ENCODE measurements at places on chromosomes 5 and 9.

DNA sequence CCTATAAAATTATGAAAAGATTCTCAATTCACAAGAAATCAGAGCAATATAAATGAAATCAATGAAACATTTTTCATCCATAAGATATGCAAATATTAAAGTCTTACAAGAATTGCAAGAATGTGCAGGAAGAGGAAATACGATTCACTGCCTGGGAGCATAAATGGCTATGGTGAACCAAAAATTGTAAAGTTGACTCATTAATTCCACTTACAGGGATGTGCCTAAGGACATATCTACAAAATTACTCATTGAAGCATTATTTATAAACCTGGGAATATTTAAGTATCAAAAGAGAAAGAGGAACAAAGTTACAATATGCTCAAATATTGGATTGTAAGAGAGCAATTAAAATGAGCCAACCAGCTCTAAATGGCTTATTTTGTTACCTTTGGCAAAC lies 6.9 kb upstream of the NIPSNAP3A start:
- DNase-seq = no peak

DNA sequence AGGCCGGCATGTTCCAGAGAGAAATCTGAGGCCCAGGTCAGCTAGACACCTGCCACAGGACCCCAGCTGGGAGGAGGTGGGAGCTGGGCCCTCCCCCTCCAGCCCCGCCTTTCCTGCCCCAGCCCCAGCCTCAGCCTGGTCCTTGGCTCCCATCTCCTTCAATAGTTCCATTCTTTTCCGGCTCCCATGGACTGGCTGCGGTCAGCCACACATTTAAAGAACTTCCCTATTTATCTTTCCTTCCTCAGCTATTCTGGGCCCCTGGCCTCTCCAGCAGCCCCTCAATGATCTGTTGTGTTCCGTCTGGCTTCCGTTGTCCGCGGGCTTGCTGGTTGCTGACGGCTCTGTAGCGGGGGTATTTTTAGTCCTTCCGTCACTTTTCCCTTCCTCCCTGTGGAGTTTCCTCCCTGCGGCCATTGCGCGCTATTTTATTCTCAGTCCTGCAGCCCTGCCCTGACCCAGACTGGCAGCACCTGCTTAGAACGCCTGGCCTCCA lies 73.8 kb downstream of the AMBP start:
- DNase-seq = no peak

- DNase-seq = no peak
These were observed 277.2 kb upstream of the ADRA1B start for GRCh38 chr5:159638954-159639559.

- DNase-seq = no peak
These were observed 40.7 kb upstream of the ATP6V1G1 start for GRCh38 chr9:114546851-114547250.

GRCh38 chr5:152625696-152626095 lies 220.6 kb upstream of the NMUR2 start:
- DNase-seq = no peak

GRCh38 chr9:122099271-122099869 lies 6.3 kb upstream of the TTLL11 start:
- DNase-seq = peak; percentile 27

- DNase-seq = no peak
These were observed 171.5 kb downstream of the SSBP2 start for GRCh38 chr5:81579262-81579924.

- DNase-seq = no peak
These were observed 213.1 kb downstream of the PSAT1 start for GRCh38 chr9:78510035-78510434.

DNA sequence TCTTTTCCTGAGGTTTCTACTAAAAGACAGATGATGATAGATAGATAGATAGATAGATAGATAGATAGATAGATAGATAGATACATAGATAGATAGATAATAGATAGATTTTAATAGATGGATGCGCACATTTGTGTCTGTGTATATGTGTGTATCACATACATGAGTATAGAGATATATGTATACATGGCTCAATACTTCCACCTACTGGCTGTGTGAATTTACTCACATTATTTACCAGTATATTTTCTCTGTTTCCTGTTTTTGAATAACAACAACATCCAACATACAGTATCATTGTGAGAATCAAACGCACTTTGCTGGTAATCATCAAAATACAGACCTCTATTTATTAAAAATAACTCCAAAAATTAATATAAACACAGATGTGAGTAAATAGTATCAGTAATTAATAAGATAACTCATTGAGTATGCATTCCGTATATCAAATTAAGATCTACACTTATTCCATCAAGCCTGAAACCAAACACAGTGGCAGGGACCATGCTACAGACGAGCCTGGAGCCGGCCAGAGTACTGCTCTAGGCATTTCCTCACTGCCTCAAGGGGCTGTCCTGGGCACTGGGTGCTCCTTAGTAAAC lies 338.0 kb downstream of the SEMA5A start:
- no peak for DNase-seq

- DNase-seq = peak; percentile 60
These were observed 2.7 kb downstream of the NXNL2 start for GRCh38 chr9:88537761-88538091.

DNA sequence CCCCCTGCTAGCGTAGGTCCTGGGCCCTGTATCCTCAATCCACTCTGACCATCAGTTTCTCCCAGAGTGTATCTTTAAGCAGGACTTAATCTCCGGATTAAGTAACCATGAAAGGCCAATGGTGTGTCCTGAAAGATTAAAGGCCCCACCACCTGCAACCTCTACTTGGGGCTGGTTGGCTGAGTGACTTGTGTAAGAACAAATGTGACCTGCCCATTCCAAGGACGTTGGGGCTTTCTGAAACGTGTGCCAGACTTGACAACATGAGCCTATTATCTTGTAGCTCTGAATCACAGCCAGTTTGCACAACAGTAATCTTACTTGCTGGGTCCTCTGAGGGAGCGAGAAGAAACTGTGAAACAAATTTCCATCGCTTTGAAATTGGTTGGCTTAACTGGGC lies 3.1 kb upstream of the PRELID2 start:
- no peak for DNase-seq

DNA sequence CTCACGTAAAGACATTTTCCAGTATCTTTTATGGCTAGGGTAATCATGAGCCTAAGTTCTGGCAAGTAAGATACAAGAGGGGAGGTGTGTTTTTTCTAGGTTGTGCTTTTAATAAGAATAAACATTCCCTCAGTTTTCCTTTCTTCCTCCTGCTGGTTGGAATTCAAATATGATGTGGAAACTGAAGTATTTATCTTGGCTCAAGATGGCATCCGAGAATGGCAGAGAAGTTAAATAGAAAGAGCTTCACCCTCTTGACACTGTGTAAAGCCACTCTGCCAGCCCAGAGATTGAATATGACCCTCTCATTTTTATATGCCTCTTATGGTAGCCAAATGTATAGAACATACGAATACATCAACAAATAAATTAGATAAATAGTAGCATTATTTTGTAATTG lies 438.4 kb downstream of the ISL1 start:
- DNase-seq = no peak

DNA sequence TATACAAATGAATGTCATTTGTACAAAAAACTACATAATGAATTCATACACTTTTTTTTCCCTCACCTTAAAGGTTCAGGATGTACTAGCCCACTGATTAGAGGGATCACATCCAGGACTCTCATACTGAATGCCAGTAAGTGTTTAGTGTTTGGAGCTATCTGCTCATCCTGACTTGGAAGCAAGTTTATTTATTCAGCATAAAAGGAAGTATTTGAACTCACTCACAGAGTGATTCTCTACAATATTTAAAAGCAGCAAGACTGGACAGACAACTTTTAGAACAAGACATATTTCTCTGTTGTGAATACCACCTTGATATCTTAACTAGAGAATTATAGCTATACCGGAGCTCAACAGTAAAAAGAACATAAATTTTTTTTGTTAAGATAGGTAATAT lies 14.8 kb upstream of the IQGAP2 start:
- no peak for DNase-seq

DNA sequence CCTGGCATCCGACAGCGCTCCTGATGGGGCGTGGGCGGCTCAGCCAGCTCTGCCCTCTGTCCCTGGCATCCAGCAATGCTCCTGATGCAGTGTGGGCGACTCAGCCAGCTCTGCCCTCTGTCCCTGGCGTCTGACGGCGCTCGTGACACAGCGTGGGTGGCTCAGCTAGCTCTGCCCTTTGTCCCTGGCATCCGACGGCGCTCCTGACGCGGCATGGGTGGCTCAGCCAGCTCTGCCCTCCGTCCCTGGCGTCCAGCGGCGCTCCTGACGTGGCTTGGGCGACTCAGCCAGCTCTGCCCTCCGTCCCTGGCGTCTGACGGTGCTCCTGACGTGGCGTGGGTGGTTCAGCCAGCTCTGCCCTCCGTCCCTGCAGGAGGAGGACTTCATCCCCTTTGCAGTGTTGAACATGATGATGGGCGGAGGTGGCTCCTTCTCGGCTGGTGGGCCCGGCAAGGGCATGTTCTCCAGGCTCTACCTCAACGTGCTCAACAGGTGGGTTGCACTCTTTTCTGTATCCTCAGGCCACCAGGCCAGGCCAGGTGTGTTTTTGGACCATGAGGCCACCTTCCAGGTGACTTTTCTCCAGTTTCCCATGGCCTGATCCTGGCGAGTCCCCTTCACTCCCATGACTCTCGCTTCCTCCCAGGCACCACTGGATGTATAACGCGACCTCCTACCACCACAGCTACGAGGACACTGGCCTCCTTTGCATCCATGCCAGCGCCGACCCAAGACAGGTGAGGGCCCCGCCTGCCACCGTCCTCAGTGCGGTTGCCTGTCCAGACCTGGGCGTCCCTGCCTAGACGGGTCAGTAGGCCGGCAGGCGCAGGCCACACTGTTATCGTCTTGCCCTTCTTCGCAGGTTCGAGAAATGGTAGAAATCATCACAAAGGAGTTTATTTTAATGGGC lies 8.0 kb downstream of the PMPCA start:
- no peak for DNase-seq

- no peak for DNase-seq
These were observed 22.0 kb downstream of the SREK1IP1 start for GRCh38 chr5:64746446-64746845.

- no peak for DNase-seq
These were observed 5.5 kb upstream of the GSN start for GRCh38 chr9:121262423-121262822.

DNA sequence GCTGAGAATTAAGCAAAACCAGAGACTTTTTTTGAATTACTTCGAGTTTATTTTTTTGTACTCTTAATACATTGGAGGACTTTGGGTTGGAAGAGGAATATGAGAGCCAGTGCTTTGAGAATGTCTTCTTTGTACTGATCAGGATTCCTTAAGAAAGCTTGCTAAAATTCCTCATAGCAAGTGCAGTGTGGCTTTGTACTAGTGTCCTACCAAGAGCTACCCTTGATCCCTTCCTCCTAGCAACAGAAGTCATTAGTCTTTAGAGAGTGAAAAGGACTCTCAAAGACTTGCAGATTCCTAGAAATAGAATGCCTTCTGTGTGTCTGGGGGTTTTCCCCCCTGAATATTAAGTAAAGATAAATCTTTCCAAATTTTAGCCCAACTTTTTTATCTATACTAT lies 276.1 kb downstream of the ARHGAP26 start:
- DNase-seq = no peak

DNA sequence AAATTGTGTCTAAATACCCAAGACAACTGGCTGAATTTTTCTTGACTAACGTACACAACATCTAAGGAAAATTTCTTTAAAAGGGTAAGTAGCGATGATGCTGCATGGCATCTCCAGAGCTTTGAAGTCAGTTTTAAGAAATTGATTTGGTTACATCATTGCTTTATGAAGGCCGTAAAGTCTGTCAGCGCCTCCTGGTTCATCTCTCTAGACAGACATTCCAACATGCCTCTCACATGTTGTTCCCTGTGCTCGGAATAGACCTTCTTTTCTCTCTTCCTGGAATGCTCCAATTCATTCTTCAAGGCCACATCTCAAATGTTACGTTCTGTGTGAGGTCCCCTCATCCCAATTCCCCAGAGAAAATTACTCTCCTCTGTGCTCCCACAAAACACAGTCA lies 108.7 kb upstream of the SSBP2 start:
- no peak for DNase-seq

GRCh38 chr9:70363760-70364159 lies 50.7 kb downstream of the KLF9 start:
- DNase-seq = no peak

GRCh38 chr9:115877852-115878438 lies 275.6 kb upstream of the PAPPA start:
- DNase-seq = no peak

DNA sequence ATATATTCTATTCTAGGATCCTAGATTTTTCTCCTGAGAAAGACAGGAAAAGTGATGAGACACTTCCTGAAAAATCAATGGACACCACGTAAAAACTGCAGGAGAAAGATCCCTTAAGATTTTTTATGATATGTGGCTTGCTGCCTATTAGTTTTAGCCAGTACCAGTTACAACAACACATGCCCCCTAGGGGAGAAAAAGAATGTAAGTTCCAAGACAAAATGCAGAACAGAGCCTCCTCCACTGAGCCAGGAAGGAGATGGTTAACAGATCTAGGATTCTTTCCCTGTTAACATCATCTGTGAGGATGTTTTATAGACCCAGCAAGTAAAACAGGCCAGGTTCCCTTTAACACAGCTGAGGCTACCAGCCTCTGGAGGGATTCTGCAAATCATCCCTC lies 574.7 kb downstream of the TLE4 start:
- no peak for DNase-seq

DNA sequence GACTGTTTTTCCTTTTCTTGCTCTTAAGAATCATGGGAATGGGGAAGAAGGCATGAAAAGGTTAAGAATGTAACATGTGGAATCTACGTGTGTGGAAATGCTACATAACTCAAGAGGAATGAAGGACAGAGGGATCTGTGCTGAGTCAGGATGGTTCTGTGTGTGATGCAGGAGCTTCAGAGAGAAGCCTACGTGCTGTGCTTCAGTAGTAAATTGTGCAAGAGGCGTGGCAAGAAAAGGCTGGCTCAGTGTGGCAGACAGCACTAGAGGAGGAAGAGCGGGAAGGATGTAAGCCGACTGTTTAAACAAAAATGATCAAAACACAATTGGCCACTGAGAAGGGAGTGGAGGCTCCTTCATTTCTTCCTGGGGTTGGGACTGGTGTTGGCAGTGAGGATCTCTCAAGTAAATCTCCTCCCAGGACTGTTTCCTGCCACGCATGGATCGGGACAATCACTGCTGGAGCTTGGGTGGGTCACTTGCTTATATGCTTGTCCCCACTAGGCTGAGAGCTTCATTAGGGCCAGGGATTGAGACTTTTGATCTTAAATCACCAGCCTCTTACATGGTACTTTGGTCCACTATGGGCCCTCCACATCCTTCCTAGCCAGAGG lies 59.4 kb upstream of the BASP1 start:
- DNase-seq = no peak

DNA sequence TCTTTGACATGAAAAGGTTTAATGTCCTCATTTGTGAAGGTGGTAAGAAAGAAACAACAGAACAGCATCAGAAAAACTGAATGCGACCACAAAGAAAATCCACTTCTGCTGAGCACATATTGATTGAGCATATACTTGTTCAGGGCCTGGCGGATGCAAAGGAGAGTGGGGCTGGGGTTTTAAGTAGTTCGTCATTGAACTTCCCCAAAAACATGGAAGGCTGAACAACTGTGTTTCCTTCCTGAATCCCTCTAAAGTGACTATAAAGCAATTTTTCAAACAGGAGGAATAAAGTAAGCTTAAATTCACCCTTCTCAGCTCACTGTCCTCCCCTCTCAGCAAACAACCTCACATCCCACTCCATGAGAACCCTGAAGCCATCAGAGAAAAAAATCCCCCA lies 262.9 kb downstream of the AGTPBP1 start:
- DNase-seq = no peak

- no peak for DNase-seq
These were observed 44.0 kb downstream of the ROR2 start for GRCh38 chr9:91905991-91906469.
